ENCODE measurements at places on chromosomes 16 and 17.

- DNase-seq = no peak
Measured at GRCh38 chr16:86100205-86101136, 201.5 kb downstream of the IRF8 start.

- no peak for DNase-seq
Measured at GRCh38 chr17:65170839-65171238, 33.7 kb downstream of the RGS9 start.

- DNase-seq = no peak
Measured at GRCh38 chr16:67397812-67398545, 4.7 kb upstream of the TPPP3 start.

DNA sequence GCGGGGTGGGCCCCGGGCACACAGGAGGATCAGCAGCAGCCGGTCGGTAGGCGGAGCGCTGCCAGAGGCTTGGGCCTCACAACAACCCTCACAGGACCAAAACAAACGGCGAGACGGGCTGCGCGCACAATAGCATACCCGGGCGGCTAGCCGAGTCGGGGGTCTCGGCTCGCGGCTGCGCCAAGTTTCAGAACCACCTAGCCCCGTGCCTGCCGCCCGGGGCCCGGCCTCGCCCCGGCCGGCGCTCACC lies 732 bp downstream of the ULK2 start:
- no peak for DNase-seq

DNA sequence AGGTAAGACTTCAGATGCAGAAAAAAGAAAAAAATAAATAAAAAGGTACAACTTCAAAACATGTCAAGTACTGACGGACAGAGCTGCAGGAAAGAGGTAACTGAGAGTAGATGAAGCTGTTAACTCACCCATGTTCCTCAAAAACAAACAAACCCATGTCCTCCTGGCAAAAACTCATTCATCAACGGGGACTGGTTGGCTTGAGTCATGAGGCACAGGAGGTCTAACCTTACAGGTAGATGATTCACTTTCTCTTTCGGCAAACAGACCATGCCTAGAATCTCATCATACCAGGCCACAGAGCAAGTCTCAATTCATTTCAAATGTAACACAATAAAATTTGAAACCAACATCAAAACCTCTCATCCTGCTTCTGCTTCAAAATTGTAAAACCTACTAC lies 12.3 kb upstream of the FASN start:
- no peak for DNase-seq

GRCh38 chr16:28531777-28532744 lies 6.7 kb downstream of the NUPR1 start:
- no peak for DNase-seq

DNA sequence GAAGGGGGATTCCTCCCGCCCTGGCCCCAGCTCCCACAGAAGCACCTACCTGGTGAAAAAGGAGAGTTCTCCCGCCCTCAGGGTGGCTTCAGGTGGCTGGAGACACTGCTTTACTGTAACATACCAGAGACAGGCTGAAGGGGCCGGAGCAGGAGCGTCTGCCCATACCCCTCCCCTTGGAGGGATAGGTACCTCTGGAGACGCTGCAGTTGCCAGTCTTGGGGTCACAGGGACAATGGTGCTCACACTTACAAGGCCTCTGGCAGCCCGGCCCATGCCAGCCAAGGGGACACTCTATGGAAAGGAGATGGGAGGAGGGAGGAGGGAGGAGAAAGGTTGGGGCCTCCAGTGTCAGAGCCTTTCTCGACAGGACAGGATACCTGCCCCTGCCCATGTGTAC lies 6.6 kb downstream of the NAGPA start:
- no peak for DNase-seq

DNA sequence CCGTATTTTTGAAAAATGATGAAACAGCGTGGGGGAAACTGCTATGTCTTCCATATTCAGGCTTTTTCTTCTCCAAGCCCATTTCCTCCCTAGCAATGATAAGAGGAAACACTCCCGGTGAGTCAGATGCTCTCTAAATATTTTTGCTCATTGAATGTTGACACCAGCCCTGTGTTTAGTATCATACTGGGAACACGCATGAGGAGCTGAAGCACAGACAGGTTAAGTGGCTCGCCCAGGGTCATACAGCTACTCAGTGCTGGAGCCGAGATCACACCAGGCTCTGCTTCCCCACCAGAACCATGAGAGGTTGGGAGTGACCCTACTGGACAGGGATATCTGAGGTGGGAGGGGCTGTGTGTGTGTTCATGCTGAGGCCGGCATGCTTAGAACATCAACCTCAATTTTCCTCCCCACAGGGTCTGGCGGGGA lies 37.8 kb upstream of the ADGRG1 start:
- DNase-seq = no peak

DNA sequence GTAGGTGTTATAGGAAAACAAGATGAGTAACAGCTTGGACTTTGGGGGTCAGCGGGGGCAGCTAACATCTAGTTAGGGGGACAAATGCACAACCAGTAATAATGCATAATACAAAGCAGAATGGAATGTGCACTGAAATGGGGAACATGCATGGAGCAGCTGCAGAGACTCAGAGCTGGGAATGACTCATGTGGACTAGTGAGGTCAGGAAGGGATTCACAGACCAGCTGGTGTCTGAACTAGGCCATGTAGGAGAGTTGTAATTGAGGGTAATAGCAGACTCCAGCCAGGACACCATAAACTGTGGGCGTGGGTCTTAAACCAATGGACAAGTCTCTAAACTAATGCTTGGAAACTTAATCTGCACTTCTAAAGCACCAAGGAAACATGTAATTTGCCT lies 176.8 kb upstream of the ASIC2 start:
- DNase-seq = no peak

DNA sequence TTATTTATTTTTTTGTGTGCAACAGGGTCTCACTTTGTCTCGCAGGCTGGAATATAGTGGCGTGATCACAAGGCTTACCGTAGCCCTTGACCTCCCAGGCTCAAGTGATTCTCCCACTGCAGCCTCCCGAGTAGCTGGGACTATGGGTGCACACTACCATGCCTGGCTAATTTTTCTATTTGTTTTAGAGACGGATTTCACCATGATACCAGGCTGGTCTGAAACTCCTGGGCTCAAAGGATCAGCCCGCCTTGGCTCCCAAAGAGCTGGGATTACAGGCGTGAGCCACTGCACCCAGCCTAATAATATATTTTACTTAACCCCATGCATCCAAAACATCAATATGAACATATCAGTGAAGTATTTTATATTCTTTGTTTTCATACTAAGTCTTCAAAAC lies 2.0 kb downstream of the CCDC200 start:
- no peak for DNase-seq

DNA sequence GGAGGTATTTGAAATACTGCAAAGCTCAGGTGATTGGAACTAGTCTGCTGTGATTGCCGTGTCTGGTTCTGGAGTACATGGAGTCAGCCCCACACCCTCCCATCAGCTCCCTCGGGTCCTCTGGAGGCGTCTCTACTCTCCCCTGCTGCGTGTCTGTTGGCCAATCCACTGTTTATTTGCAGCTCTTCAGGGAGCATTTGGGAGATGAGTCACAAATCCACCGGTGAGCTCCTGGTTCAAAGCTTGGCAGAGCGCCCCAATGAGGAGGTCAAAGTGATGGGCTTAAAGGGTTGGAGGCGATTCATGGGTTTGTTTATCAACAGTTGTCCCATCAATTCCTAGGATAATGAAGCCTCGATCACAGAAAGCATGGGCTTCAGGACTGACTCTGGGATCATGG lies 14.6 kb downstream of the CALB2 start:
- no peak for DNase-seq

DNA sequence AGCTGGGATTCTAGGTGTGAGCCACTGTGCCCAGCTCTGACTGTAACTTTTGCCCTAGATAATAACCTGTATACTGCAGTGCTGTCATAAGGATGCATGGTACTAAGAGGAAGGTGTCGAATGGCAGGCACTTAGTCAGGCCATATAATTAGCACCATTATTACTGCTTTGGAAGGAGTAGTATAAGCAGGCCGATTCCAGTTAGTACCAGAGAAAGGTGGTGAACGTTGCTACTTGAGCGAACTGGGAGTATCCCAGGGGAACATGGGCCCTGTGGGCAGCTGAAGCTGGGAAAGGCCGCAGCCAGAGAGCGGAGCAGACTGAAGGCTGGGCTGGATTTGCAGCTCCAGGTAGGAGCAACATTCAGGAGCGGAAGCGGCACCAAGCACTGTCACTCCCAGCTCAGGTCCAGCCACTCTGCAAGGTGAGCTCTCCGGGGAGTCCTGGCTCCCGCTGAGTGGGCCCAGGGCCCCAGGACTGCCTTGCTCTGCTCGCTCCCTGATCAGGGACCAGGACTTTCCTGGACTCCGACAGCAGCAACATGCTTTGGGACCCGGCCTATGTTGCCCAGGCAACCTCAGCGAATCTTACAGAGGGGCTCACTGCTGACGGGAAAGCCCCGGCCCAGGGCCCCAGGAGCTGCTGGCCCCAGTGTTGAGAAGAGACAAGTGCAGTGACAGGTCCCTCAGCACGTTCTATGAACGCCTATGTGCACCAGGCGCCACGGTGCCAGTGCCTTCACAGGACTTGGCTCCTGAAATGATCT lies 28.6 kb downstream of the C16orf74 start:
- no peak for DNase-seq

DNA sequence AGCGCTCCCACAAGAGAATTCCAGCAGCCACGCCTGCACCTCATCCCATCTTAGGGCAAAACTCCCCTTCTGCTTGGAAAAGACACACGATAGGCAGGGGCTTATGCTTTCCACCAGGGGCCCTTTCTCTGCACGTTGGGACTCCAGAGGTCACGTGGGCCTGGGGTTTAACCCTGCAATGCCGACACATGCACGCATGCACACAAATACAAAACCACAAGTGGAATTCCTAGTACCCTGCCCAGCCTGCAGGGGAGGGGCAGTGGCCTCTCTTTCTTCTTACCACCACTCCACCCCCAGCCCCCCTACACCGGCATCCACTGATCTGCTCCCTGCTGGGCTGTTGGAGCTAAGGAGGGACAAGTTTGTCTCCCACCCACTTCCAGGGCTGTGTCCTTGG lies 16.8 kb upstream of the CCDC182 start:
- DNase-seq = no peak

DNA sequence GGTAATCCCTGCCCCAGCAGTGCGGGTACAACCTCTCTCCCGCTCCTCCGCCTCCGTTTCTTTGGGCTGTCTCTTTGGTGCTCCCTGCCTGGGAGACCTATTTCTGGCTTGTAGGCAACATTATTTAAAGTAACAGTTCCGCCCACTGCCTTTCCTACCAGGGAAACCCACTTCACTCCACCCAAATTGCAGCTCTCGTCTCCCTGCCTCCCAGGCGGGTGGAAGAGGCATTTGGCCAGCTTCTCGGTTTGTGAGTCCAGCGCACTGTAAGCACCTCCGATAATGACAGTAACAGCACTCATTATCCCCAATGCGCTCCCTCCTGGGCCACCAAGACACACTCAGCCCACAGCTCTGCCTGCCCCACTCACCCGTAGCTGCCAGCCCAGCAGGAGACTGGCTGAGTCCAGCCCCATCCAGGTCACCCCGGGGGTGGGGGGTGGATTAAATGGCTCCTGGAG lies 165.1 kb upstream of the CDC42EP4 start:
- DNase-seq = no peak

DNA sequence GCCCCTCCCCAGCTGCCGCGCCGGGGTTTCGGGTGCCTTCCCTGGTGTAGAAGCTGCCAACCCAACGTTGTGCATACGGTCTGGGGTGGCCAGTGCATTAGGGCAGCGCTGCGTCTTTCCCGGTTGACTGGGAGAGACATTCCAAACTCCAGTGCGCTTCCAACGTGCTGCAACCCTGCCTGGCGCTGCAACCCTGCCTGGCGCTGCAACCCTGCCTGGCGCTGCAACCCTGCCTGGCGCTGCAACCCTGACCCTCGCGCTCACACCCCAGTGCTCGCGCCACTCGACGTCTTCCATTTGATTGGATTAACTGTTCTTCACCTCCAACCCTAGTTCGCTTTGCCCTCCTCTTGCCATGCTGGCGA lies 488 bp upstream of the HAP1 start:
- no peak for DNase-seq

DNA sequence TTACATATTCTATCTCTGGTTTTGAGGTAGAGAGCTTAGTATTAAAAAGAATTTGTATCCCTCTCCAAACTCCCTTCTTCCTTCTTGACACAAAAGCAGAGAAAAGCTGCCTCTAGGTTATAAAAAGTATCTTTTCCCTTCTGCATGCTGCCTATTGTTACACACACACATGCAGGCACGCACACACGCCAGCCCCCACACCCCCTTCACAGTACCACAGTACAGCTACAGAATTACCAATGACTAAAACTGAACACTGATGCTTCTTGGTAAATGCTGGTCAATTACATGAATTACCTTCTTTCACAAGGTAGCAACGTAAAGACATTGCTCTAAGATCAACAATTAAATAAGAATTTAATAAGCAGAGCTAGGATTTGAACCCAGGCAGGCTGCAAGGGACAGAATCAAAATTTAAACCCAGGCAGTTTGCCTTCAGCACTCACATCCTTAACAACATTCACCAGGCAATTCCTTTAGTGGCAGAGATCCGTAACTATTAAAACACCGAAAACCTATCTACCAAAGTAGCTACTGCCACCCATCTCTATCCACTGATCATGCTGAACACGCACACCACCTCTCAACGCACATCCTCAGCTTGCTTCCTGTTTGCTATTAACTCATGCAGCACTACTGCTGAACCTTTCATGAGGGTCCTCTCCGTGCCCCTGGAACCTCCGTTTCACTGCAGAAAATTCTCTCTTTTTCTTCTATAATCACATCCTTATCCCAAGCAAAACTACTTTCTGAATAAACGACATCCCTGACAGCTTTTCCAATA lies 37.8 kb downstream of the YWHAE start:
- DNase-seq = no peak

DNA sequence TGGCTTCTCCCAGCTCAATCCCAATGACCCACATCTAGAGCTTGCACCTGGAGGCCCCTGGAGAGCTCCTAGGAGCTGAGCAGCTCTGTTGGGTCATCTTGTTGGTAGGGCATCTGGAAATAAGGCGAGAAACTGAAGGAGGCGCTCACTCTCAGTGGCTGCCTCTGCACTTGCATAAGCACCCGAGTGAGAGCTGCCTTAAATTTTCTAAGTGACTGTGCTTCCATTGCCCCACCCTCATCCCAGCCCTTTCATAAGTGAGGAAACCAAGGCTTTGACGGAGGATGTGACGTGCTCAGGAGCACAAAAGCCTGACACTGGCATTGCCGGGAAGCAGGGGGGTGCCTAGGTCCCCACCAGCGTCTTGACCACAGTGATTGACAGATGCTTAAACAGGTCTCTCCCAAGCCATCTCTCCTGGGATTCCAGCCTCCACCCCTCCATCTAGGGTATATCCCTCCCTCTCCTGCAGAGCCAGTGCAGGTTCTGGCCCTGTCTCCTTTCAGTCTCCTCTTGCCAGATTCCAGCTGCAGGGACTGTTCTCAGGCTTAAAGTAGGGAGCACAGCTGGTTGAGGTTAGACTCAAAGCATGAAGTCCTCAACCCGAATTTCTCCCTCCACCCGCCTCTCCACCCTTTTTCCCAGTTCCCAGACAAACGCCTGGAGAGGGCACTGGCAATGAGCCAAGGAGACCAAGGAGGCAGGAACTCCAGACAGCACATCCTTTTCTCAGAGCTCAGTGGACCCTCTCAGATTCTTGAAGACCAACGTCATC lies 113.7 kb downstream of the IRX5 start:
- DNase-seq = no peak

DNA sequence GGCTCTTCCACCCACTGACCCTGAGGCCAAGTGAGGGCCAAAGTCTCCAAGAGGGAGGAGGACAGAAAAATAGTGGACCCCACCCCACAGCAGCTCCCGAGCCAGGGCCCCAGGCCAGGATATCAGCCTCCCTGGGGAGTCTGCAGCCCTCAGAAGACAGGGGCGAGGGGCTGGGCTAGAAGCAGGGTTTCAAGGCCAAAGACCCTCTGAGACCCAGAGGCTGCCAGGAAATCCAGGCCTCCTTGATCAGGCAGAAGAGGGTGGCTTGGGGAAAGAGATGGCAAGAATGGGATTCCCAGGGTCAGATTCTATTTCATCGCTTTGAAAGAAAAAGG lies 156.1 kb downstream of the ZNF423 start:
- DNase-seq = no peak
